Suprapubic skin (tissue), 4 donors: ENCODE measurements at places on chromosomes 11 and 22. TPM values are rescaled to one million over a fixed set of nuclear protein-coding genes. Genes with fewer than 3 reads are reported as not detected.
A peak's percentile ranks its signal among the peaks of the same experiment; 100 is the strongest.

DNA sequence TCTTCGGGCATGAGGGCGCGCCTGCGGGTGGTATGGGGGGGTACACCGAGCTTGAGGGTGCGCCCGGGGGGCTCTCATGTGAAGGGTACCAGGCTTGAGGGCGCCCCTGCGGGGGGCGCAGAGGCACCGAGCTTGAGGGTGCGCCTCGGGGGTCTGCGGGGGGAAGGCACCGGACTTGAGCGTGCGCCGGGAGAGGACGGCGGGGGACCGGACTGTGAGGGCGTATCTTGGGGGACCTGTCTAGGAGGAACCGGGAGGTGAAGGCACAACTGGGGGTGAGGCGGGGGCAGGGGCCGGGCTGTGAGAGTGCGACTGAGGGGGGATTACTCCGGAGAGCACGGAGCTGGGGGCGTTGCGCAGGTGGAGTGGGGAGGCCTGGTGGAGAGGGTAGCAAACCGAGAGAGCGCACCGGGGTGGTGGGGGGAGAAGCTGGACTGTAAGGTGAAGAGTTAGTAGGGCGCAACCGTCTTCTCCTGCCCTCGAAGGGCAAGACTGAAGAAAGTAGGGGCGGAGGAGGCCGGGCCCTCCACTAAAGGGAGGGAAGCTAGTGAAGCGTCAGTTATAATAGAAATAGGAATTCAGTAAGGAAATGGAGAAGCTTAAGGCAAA is 1.1 kb upstream of the DDX6 start:
- H3K4me1 ChIP-seq: peaks cover 40% of the 10 kb centered on the region
- peak; percentile 80 for DNase-seq
- H3K27ac ChIP-seq: peak overlapping the region; percentile 99

DNA sequence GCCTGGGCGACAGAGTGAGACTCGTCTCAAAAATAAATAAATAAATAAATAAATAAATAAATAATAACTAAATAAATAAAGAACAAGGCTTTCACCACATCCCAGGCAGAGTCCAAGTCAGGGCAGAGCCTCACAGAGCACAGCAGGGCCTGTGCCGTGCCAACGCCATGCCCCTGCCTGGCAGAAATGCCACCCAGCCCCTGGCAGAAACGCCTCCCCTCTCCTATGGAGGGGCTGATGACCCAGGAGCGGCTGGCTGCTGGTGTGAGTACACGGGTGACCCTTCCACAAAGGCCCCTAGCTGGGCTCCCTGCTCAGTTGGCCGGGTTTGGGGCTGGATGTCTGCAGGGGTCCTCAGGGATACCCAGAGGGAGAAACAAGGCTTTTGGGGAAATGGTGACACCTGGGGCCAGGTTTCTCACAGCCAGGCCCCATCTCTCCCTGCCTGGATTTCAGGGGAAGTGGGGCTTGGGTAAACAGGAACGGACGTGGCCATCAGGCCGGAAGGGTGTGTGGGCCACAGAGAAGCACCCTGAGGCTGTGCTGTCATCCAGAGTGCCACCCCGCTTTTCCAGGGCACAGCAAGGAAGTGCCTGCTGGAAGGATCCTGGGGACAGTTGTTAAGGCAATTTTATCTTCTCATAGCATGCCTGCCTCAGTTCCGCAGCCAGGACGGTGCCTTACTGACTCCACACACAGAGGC is 5.1 kb downstream of the BID start:
- no peak overlapping the region for H3K4me3 ChIP-seq
- DNase-seq: peak; percentile 52
- H3K36me3 ChIP-seq: no peaks in the 10 kb centered on the region
- H3K27me3 ChIP-seq: no peaks in the 10 kb centered on the region
- H3K27ac ChIP-seq: no peak overlapping the region

GRCh38 chr22:50464451-50464850 is 10.4 kb downstream of the SBF1 start:
- H3K4me1 ChIP-seq: peaks cover 21% of the 10 kb centered on the region
- DNase-seq: no peak
- H3K4me3 ChIP-seq: no peak overlapping the region
- H3K27ac ChIP-seq: no peak overlapping the region

Gene VPREB1
- total RNA-seq: not detected
